ENCODE measurements at places on chromosomes 7 and 10. TPM values are rescaled to one million over a fixed set of nuclear protein-coding genes. Genes with fewer than 3 reads are reported as not detected.

Gene P4HA1
- total RNA-seq, result 77.0 TPM

DNA sequence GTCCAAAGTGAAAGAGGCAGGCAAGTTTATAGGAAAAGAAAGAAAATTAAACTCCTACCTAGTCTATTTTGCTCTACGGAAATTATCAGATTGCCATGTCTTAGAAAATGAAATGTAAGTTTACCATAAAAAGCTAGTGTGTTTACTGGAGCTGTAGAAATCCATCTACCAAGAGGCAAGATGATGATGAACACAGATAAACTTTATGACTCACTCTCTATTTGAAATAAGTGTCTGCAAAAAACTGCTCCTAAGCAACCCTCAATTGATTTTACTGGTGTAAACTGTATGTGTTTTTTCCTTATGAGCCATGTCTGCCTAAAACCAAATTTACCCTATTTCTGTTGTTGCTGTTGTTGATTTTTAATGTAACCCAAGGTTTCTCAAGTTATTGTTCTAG, 73.8 kb upstream of the TMEM106B start:
- no peak for DNase-seq

DNA sequence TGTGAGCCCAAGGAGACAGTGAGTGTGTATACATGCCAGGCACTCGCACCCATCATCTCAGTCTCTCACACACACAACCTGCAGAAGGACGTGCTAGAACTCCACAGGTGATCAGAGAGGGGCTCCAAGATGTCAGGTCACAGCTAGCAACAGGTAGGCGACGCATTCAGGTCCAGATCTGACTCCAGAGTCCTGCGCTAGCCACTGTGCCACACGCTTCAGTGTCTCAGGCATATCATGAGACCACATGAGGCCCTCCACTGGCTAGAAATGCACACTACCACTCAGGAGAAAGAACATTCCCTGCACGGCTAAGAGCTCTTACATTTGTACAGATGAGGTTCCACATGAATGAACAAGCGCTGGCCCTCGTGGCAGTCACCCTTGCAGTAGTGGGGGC, 11.5 kb downstream of the AKR1B1 start:
- DNase-seq, result no peak

DNA sequence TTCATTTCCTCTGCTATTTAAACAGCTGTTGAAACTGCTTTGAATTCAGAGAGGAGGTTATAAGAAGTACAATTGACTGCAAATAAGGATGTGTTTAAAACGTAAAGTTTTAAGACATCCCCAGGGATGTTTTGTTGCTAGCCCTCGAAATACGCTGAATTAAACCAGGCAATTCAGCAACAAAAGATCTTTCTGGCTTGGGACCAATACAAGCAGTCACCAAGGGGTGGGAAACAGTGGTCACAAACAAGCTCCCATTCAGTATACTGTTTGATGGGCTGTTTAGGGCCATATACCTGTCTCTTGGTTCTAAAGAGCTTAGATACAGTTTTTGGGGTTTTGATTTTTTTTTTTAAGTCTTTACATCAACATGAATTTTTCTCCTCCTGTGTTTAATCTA, 446.3 kb upstream of the POT1 start:
- DNase-seq, result no peak

Gene CRHR2
- 0.35 TPM for total RNA-seq

GRCh38 chr7:31815796-31816195, 128.8 kb downstream of the PPP1R17 start:
- DNase-seq, result no peak

Gene ZNF365
- total RNA-seq, result not detected

Gene ABCB1
- 4.5 TPM for total RNA-seq

- DNase-seq, result no peak
Observed at GRCh38 chr7:82235713-82236112, 207.9 kb downstream of the CACNA2D1 start.

DNA sequence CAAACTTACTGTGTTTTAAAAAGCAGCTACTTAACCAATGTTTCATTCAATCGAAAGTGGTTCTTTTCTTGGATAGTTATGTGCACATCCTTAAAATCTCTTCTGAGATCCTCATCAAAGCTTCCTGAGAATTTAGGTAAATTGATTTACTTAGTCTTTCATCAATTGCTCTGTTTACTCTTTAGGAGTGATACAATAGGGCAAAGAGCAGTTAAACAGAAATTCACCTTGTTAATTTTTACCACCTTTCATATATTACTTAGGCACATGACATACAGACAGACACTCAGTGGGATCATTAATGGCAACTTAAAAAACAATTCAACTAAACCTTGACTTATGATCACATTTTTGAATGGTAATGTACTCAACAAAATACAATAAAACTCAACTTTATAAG, 456.3 kb downstream of the DGKB start:
- DNase-seq, result no peak

DNA sequence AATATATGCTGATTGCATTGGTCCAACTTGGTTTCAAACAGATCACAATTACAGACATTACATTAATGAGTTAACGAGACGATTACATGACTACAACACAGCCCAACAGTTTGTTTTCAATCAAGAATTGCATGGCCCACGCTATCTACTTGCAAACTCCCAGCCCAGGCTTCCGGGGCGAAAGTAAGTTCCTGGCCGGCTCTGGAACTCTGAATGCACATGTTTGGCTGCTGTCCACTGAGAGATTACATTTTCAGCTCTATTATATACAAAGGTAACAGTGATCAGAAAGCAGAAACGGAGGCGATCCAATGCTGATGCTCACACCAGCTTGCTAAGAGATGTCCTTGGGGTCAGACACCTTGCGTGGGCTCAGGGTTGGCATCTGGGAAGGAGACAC, 206.3 kb downstream of the FANK1 start:
- DNase-seq, result no peak

DNA sequence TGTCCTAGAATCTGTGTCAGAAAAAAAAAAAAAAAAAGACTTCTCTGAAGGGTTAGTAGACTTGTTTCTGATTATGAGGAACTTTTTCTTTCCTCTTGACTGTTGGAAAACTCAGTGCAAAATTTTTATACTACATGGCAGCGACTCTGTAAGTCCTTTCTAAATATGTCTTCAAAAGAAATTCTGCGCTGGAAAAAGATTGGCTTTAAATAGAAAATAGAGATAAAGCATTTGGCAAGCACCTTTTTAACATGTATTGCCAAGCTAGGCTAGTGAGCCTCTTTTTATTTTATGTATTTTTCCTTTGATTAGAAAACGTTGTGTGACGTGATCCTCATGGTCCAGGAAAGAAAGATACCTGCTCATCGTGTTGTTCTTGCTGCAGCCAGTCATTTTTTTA, 17.9 kb downstream of the KLHL7 start:
- no peak for DNase-seq

GRCh38 chr7:157150882-157151281, 12.2 kb downstream of the UBE3C start:
- DNase-seq, result peak; percentile 82

DNA sequence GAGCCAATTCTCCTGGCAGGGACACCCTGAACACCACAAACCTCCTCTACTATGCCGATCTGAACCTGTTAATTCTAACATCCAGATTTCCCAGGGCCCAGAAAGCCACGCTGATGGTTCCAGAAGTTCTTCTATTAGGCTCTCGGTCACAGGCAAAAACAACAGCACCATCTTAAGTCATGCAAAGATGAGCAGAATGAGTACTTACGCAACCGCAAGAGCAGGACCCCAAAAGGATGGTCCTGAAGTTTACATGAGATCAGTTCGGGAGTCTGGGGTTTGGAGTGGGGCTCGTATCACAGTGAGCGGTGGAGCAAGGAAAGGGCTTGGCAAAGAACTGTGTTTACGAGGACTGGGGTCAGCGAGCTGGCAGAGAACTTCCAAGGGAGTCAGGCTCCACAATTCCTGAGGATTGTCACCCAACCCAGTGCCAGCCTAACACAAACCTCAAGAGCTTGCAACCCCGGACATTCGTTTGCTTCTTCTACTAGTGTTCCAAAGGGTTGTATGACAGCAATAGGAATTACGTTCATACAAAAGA, 532.6 kb downstream of the TNS3 start:
- no peak for DNase-seq

GRCh38 chr10:63414481-63415260, 51.1 kb downstream of the JMJD1C start:
- DNase-seq, result no peak

DNA sequence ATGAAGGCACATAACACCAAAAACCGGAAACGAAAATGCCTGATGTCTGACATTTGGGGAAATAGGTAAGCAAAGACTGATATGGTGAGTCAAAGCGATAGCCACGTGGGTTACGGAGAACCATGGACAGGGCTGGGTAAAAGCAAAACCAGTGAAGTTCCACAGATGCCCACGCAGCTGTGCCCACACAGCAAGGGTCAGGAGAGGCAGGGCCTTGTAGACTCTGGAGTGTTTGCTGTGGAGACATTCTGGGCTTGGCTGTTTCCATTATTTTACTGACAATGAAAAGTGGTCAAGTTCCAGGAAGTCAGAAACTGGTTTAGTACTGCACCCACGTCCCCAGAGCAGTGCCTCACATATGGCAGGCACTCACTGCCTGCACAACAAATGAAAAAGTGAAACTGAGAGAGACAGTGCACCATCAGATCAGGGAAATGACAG, 148.7 kb downstream of the ZMYND11 start:
- DNase-seq, result no peak

GRCh38 chr10:123259081-123259480, 104.9 kb downstream of the BUB3 start:
- DNase-seq, result no peak

DNA sequence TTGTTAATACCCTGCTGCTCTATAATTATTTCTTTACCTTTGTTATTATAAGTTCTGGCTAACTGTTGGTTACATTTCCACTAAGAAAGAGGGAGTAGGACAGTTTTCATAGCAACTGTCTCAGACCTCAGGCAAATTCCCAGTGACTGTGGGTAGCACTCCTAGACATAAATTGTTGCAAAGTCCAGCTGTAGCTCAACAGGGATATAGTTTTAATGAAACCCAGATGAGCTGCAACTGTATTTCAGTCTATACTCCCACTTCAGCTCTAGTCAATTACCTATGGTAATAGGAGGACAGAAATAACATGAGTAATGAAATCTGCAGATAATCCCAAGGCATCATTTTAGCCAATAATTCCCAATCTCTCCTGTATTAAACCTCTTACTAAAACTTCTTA, 103.0 kb upstream of the SEMA3A start:
- DNase-seq, result no peak

- DNase-seq, result no peak
Observed at GRCh38 chr10:78443900-78444571, 410.4 kb downstream of the RPS24 start.

DNA sequence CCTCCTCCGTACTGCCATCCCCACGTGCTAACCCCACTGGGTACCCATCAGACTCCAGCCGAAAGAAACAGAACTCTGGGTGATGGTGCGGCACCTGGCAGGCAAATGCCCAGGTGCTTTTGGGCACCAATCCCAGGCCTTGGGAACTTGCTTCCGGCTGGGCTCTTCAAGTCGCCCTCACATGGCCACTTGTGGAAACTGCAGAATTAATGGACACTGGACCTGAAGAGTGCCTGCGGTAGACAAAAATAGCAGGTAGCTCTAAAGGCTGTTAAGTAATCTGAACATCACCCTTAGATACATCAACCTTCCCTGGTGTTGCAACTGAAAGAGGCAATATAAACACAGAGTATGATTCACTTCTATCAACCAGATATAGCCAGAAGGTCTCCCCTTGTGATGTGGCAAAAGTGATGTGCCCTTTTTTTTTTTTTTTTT, 644.4 kb downstream of the GRM8 start:
- no peak for DNase-seq

DNA sequence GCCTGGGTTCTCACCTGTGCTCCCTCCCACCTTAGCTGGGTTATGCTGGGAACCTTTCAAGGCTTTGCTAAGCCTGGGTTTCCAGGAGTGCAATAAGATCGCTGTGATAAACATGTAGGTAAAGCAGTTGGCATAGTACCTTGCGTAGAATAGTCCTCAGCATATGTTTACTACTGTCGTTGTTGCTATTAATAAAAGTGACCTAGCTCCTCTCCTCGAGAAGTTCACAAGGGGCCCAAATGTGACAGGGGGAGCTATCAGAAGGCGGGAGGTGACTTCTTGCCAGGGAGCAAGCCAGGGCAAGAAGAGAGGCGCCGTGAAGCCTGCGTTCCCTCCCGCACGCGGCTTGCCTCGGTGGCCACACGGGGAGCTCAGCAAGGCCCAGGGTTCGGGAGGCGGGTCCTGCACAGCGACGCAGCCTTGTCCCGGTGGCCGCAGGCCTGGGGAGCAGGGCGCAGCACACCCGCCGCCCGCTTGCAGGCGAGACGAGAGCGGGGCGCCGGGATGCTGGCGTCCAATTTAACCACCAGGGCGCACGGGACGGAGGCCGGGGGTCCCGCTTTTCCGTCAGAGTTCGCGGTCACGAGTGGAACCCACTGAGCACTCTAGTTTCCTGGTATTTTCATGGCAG, 106.2 kb downstream of the SNX10 start:
- DNase-seq, result peak; percentile 72

Gene DNMBP
- total RNA-seq, result 6.6 TPM

DNA sequence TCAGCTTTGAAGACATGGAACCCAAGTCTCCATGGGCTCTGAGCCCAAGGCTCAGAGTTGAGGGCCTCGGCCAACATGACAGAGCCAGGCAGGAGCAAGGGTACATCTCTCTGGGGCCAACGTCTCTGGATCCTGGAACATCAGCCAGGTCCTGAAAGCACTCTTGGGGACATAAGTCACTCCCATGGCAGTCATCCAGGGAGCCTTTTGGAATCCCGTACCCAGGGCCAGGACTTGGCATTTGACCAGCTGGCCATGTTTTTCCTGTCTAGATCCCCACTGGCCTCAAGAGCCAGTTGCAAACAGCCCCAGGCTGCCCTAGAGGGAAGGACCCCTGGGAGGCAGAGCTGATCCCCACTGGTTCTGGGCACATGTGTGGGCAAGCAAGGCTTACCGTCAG, 4.3 kb upstream of the CXCL12 start:
- DNase-seq, result peak; percentile 71

DNA sequence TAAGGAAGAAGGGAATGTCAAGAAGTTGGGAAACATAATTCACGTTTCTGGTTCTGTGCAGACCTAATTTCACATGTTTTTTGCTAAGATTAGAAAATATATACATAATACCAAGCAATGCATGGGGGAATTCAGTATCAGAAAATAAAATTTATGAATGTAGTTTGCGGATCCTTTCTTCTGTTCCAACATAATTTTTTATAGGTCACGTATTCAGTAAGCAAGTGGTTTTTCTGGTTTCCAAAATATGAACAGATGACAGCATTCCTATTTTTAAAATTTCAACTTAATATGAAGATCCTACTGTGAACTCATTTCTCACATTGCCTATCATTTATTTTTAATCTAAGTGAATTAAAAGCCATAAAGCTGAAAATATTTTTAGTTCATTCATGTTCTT, 560.0 kb upstream of the NRG3 start:
- DNase-seq, result no peak

Gene TMEM184A
- total RNA-seq, result 0.32 TPM

All from Right ventricle myocardium inferior (tissue), 1 donor.